ENCODE measurements at places on chromosomes 3 and 15. TPM values are rescaled to one million over a fixed set of nuclear protein-coding genes. Genes with fewer than 3 reads are reported as not detected.

The RMDN3 gene
- 25.9 TPM for total RNA-seq

The ALCAM gene
- 24.0 TPM for total RNA-seq

The CRABP1 gene
- total RNA-seq, result 377 TPM

The SERINC4 gene
- 0.16 TPM for total RNA-seq

The C3orf80 gene
- total RNA-seq, result 0.41 TPM

The KBTBD12 gene
- total RNA-seq, result 0.22 TPM

The PPARG gene
- 0.30 TPM for total RNA-seq

The GOLGA6L10 gene
- 5.1 TPM for total RNA-seq

The PCLAF gene
- 27.2 TPM for total RNA-seq

The EPHA6 gene
- 2.1 TPM for total RNA-seq

The SSUH2 gene
- total RNA-seq, result 0.94 TPM

The ADCY5 gene
- 26.8 TPM for total RNA-seq
